Esophagus squamous epithelium (tissue), 5 donors: ENCODE measurements at places on chromosomes 3 and 15.

DNA sequence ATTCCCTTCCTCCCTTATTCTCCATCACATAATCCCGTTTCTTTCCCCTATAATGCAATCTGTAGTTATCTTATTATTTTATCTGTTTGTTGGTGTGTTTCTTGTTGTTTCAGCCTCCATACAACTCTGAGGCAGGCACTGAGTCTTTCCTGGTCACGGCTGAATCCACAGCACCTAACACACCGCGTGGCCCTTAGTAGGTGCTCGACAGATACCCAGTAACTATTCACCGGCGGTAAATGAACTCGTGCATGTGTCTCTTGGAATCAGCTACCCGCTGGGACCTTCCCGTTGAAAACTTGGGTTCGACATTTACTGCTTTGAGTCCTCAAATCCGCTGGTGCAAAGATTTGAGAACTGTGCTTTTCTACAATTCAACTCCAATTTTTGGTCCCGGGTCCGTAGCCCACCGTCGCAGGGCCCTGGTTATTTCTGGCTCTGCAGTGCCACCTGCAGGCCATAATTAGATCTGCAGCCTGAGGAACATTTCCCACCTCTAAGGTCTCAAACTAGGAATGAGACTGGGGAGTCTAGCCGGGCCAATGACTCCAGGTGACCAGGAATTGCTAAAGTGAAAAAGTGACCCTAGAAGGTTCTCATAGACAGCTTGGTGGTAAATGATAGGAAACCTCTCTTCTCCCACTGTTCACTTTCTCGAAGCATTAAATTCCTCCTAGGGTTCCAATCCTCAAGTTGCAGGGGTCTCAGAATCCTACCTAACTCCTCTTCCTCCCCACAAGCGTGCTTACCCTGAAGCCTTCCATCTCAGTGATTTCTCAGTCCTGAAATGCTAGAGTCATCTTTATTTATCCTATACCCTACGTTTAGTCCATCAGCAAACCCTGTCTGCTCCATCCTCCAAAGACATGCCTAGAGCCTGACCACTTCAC, 40.0 kb upstream of the TRH start:
- DNase-seq, result no peak

DNA sequence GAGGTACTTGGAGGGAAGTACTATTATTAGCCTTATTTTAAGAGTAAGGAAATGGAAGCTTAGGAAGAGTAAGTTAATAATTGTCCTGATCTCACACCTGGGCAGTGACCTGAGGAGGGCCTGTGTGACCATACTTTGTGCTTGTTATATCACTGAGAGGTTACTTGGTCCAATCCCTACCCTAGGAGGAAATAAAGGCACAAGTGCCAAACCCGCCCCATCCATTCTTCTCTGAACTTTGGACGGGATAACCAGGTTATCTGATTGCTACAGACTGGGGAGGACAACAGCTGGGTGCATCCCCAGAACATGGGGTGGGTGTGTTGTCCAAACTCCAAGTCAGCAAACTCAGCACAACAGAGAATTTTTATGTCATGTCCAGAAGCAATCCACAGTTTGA, 77.7 kb upstream of the NR2E3 start:
- DNase-seq, result no peak

DNA sequence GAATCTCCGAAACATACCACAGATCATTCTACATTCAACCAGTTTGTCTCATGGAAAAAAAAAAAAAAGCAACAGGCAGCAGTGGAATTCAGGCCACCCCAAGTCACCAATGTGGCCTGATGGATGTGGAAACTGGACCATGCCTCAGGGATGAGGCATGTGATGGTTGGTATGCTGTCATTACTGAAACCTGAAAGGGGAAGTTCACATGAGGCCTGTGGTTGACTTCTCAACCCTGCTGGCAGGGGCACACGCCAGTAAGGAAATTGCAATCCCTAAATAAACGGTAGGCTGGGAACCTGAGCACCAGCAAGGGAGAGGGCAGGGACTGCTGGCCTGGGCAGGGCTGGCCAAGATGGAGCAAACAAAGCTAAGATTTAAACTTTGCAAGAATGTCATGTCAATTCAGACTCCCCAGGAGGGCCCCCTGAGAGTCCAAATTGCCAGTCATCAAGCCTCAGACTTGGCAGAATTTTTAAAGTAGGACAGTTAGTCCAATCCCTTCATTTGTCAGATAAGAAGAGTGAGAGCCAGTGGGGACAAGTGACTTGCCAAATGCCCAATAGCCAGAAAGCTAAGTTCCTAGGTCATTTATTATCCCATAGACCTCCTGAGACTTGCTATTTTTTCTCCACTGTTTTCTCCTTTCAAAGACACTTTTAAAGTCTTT, 310.4 kb downstream of the ERC2 start:
- no peak for DNase-seq

- no peak for DNase-seq
These were observed 131.6 kb downstream of the AQP9 start for GRCh38 chr15:58269455-58270414.

- no peak for DNase-seq
These were observed 34.3 kb upstream of the CD47 start for GRCh38 chr3:108125153-108125543.

DNA sequence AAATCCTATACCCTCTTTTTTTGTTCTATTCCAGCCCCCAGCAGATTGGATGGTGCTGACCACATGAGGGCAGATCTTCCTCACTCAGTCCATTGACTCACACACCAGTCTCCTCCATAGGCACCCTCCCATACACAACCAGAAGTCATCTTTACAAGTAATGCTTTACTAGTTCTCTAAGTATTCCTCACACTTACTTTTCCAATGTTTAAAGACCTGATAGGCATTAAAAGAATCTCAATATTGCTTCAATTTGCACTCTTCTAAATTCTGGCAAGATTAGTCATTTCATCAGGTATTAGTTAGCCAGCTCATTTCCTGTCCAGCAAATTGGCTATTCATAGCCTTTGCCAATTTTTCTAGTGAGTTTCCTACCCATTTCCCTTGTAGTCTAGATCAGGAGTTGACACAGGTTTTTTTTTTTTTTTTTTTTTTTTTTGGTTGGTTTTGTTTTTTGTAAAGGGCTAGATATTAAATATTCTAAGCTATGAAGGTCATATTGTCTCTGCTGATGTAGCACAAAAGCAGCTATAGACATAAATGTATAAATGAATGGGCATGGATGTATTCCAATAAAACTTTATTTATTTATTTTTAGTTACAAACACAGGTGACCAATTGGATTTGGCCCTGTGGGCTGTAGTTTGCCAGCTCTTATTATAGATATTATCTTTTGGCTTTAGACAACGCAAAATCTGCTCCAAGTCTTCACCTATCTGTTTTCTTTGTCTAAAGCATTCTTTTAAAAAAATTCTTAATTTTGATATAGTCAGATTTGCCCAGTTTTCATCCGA, 76.1 kb downstream of the ABHD5 start:
- no peak for DNase-seq

- DNase-seq, result no peak
These were observed 21.6 kb downstream of the SNX33 start for GRCh38 chr15:75669191-75669878.

DNA sequence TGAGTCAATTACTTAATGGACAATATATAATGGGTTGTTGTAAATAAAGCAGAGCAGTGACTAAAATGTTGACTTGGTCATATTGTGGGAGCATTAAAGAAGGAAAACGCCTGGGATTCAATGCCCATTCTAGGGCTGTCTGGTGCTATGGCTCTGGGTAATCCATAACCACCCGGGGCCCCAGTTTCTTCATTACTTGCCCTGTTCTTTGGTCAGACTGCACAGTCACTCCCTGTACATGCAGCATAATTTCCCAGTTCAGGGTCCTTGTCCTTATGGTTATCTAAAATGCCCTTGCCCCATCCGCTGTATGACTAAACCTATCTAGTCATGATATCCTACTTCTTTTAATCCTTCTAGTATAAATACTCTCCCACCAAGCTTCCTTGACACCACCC, 27.5 kb upstream of the DENND4A start:
- DNase-seq, result no peak

- no peak for DNase-seq
These were observed 207.4 kb upstream of the HES1 start for GRCh38 chr3:193928354-193929209.

GRCh38 chr15:58293622-58294550, 137.9 kb upstream of the LIPC start:
- DNase-seq, result no peak

DNA sequence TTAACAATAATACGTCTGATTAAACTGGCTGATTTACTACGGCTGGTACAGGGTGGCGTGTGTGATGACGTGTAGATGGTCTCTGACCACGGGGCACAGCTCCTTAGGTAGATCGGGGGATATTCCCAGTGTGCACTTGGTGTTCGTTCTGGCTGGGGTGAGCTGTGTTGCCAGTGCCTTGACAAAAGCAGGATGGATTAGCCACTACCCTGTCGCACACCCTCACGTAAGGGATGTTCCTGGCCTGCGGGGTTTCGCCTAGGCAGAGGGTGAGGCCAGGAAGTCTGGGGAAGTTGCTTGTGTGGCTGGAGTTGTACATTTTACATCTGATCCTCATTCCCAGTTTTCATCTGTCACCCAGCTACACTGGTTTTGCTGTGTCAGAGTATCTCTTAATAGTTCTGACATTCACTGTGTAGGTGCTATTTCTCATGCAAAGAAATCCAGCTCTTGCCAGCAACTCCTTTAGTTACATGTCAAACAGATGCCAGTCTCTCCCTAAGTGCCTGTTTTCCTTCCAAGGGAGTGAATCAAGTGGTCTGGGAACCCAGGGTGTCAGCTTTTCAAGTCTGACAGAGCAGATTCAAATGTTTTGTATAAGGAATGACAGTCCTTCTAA, 66.1 kb upstream of the CCR4 start:
- no peak for DNase-seq

GRCh38 chr15:77658304-77658703, 25.6 kb upstream of the LINGO1 start:
- DNase-seq, result no peak

GRCh38 chr3:134004841-134005240, 24.9 kb downstream of the SLCO2A1 start:
- DNase-seq, result no peak

DNA sequence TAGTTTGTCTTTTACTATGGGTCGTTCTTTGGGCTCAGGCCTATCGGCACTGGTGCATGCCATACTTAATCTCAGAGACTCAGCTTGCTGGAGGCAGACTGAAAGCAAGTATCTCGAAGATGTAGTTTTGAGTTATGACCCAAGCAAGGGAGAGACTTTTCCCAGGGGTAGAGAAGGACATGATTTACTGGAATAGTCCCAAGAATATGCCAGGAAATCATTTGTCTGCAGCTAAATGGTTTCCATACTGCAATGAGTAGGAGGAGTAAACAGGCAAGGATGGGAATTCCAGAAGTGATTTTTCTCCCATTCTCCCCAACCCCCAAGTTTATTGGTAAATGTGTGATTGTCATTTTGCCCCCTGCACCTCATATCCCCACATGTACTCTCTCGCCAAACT, 35.4 kb upstream of the LACTB start:
- no peak for DNase-seq

- DNase-seq, result no peak
These were observed 614 bp downstream of the CHCHD6 start for GRCh38 chr3:126704494-126705214.

GRCh38 chr15:57708047-57708446, 1.5 kb downstream of the POLR2M start:
- DNase-seq, result no peak

DNA sequence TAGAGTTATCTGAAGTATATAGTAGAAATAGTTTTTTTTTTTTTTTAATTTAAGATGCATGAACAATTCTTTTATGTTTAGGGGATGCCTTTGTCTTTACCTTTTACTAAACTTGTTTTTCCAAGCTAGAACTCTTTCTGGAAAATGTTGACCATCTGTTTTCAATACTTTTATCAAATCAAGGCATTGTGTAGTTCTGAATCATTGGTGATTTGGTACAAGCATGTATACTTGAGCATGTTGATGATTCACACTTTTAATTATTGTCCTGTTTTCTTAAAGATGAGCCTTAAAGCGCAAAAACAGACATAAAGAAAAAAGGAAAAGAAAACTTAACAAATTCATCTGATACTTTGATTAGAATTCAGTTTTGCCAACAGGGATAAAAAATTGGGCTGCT, 28.3 kb downstream of the PDCD6IP start:
- no peak for DNase-seq

DNA sequence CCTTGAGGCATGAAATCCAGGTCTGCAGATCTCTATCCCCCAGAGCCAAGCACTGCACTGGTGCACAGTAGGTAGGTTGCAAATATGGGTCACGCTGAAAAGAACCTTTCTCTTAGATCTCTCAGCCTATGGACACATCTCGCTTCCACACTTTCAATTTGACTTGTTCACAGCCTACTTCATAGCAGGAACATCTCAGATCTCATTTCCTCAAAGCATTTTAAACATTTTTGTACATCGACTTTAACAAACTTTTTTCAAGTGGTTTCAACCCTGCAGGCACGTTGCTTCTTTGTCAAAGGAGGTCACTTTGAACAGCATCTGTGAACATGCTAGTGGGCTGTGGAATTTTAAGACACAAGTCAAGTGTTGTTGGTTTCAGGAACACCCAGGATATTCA, 76.0 kb downstream of the SLC12A8 start:
- DNase-seq, result no peak

- no peak for DNase-seq
These were observed 450.7 kb upstream of the SEMA6D start for GRCh38 chr15:47266566-47266965.

DNA sequence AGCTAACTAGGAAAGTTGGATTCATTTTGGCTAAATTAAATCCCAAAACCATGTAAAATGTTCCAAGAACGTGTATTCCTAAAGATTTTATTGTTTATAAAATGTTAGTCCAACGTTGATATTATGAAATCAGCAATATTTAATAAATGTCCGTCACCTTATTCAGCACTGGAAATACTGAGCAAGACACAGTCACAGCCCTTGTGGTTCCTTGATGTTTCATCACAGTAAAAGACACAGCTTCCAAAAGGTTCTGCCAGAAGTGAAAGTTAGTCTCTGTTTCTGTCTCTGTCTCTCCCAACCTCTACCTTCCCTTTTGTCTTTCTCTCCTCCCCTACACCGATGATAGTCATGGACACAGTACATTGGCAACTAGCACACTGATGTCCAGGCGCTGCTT, 82.2 kb upstream of the BOC start:
- no peak for DNase-seq

GRCh38 chr3:48562367-48563095, 1.1 kb downstream of the UCN2 start:
- no peak for DNase-seq

- no peak for DNase-seq
These were observed 26.8 kb downstream of the TARS3 start for GRCh38 chr15:101697488-101697887.

GRCh38 chr3:133479895-133480669, 80.2 kb downstream of the BFSP2 start:
- no peak for DNase-seq

DNA sequence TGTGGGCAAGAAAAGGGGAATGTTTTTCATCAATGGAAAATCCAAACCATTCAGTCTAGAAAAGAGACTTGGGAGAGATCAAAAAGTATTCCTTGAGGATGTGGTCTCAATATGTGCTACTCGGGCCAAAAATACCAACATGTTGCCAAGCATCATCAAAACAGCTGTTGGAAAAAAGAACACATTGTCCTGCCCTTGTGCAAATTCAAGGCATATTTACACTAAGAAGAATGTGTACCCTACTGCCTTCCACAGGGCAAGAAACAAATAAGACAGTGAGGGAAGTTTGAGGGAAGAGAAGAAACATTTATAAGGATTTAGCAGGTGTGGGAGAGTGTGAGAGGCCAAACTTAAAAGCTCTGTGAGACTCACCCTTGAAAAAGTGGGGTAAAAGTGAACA, 252.1 kb downstream of the NTRK3 start:
- DNase-seq, result no peak
